ENCODE measurements at places on chromosomes 2 and 18.

GRCh38 chr2:77831060-77831459 lies 308.9 kb upstream of the LRRTM4 start:
- DNase-seq, result no peak

- DNase-seq, result no peak
Observed at GRCh38 chr2:163191372-163191771, 352.8 kb upstream of the KCNH7 start.

DNA sequence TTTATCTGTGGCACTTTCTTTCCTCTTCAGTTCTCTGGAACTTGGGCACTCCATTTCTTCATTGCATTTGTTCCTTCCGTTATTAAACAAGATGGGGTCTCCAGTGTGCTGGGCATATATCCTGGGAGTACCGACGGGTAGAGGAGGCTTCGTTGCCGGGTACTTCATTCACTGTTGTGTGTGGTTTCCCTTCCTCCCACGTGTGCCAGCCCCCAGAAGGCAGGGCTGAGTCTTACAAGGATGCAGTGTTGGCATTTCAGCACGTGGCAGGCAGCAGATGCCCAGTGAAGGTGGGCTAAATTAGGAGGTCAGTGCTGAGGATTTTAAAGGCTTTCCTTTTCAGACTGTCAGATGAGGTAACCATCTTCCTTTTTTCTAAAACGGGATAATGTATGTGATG lies 58.6 kb downstream of the MGAT5 start:
- DNase-seq, result no peak

GRCh38 chr2:11679486-11680181 lies 9.6 kb upstream of the NTSR2 start:
- DNase-seq, result no peak

GRCh38 chr2:65276609-65277008 lies 49.0 kb downstream of the ACTR2 start:
- no peak for DNase-seq

- DNase-seq, result no peak
Observed at GRCh38 chr2:230174466-230174865, 45.3 kb downstream of the SP110 start.

DNA sequence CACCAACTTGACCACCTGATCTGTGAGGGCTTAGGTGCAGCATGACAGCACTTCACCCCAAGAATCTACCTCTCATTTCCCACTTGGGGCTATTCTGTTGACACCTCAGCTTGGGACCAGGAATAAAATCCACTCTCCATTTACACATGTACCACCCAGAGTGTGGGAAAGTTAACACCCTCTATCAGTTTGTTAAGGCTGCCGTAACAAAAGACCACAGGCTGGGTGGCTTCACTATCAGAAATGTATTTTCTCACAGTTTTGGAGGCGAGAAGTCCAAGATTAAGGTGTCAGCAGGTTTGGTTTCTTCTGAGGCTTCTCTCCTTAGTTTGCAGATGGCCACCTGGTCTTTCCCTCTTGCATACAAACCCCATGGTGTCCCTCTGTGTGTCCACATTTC lies 277.7 kb upstream of the ERBB4 start:
- DNase-seq, result no peak

DNA sequence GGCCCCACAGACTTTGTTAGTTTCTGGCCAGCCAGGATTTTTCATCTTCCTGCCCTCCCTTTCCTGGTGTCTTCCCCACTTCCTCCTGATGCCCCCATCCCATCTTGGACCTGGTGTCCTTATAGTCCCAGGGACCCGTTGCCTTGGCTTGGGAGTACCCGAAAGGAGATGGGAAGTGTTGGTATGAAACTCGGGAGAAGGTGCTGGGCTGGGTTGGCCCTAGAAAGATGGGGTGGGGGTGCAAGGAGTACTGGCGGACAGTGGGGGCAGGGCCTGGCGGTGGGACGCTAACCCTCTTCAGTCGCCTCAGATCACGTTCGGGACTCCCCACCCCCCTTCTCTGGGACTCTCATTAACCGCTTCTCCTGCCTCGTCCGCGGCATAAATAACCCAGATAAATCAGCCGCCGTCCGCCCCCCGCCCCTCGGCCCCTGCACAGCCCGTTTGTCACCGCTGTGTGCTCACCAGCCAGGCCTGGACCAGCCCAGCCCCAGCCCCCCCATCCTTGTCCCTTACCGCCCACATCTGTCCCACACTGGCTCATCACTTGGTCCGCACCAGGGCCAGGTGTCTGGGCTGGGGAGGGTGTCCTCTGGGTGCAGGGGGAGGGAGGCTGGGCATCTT lies 3.7 kb upstream of the ASIC4 start:
- DNase-seq, result no peak

GRCh38 chr18:72541871-72542332 lies 2.2 kb downstream of the CBLN2 start:
- DNase-seq, result no peak

GRCh38 chr2:221747289-221747972 lies 175.3 kb upstream of the EPHA4 start:
- DNase-seq, result no peak

GRCh38 chr2:31888550-31888949 lies 122.3 kb downstream of the MEMO1 start:
- DNase-seq, result no peak

DNA sequence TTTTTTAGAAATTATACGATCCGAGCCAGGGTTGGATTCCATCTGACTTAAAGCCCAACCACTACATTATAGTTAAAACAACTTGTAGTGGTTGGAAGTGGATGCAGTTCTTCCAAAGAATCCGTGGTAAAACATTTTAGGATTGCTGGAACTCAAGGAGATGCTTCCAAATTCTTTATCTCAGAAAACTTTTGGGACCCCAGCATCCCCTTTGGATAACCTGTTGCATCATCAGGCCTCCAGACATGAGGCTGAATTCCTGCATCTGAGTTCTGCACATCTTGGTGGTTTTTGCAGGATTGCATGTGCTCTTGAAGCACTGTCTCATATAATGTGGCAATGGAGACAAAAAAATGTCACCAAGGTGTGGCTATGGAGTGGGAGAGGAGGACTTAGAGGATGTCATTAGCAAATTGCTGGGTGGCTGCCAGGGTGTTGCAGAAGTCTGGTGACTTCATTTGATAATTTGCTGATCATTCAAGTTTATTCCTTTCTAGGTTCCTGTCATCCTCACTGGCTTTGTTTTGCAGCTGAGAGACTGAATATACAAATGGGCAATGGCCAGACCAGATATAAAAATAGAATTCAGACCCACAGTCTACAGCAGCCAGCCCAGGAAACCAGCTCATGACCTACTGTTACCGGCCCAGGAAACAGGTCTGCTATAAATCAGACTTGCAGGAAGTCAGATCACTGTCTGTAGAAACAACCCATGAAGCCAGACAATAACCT lies 207.7 kb downstream of the BCL2 start:
- no peak for DNase-seq

DNA sequence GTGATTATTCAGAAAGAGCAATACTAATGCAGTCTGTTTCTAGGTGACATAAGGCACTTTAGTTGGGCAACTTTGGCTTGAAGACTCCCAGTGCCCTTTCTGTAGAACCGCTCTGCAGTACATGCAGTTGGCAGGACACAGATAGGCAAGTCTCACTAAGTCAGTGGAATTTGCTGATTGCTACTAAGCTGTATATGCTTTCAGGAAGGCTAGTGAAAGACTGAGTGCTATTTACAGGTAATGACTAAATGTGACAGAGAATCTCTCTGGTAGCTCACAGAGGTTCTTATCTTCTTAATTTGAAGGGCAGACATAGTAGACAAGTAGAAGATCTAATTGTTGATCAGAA lies 243.0 kb downstream of the WDPCP start:
- DNase-seq, result no peak

GRCh38 chr18:36297417-36298125 lies at the start of gene FHOD3:
Gene FHOD3, plus strand, starts transcription at chr18:36297713. Its CDS starts 123 bp downstream, at chr18:36297836.
- DNase-seq, result no peak

GRCh38 chr2:154140249-154141025 lies 268.7 kb downstream of the GALNT13 start:
- DNase-seq, result no peak

- DNase-seq, result no peak
Observed at GRCh38 chr2:217981084-217981730, 21.6 kb downstream of the TNS1 start.

- DNase-seq, result no peak
Observed at GRCh38 chr18:6731222-6731596, 1.7 kb downstream of the ARHGAP28 start.

DNA sequence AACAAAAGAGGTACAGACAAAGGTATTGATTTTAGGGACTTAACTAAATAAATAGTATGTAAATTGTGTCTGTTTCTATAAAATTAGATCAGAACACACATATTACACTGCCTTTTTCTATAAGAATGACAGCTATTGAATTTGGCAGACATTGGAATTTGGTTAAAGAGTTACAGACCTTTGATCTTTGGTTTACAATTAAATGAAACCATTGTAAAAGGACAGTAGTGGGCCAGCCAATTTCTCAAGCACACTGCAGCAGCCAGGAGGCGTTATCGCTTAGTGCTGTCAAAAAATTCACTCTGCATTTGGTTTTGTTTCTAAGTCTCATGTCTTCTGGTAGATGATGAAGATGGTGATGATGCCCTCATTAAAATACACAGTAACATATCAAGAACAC lies 175.9 kb downstream of the NR4A2 start:
- no peak for DNase-seq

- DNase-seq, result no peak
Observed at GRCh38 chr2:44883356-44883755, 58.1 kb upstream of the SIX3 start.

DNA sequence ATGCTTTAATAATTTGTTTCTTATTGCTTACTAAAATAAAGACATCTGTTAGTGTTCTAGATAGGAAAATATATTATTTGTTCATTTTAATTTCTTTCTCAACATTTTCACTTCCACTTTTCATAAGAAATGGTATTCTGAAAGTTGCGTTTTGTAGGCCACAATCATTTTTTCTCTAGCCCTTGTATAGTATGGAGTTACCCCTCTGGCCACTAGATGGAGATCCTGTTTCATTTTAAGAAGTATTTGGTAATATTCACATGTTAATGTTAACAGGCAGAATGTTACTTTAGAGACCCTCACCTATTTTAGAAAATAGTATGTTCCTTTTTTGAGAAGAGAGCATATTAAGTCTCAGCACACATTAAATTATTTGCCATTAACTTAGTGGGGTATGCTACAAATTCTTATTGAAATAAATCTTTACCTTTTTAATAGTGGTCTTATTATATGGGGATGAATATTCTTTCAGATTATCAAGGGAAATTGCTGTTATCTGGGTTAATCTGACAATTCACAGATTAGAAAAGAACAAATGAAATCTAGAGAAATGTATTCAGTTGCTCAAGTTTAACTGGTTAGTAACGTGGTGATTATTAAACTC lies 73.9 kb upstream of the TTC27 start:
- DNase-seq, result no peak

GRCh38 chr18:3874125-3874524 lies 424.2 kb downstream of the TGIF1 start:
- no peak for DNase-seq

DNA sequence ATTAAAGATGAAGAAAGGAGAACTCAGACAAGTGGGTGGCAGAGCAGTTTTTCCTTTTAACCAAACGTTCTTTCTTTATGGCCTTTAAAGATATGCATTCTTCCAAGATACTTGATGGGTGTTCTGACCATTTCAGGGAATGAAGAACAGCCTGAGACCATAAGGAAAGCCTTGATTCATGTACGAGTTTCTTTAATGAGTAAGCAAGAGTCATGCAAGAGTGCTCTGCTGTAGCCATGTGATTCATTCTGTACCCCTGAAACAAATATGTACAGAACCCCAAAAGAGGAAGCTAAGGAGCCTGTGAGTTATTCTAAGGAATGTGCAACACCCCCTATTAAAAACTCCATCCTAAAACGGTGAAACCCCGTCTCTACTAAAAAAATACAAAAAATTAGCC lies 372.8 kb downstream of the MTX2 start:
- DNase-seq, result no peak

DNA sequence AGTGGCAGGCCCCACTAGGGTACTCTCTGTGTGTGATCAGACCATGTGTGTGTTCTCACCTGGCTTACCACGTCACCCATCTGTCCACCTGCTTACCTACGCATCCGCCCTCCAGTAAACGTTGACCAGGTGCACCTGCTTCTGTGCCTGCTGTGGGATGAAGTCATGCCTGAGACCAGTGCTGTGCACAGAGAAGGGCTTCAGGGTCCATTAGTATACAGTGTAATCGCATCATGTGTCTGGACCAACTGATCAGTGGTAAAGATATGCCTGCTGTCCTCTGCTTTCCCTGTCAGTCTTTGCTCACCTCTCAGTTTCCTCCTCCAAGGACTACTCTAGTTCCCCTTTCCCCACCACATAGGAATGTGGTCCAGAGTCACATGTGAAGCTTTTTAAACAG lies 109.3 kb downstream of the FHOD3 start:
- DNase-seq, result no peak

DNA sequence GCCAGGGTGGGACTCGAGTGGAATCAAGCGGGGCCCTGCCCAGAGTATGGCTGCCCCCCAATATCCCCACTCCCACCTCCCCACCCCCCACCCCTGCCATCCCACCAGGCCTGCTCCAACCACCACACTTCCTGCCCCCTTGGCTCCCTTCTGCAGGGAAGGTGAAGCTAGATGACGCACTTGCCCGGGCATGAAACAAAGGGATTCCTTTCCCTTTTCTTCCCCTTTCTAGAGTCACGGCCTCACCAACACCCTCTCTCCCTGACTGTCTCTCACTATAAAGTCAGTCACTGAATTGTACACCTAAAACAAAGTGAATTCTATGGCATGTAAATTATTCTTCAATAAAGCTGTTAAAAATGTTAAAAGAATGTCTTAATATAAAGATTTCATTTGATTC lies 16.0 kb downstream of the ZBTB7C start:
- DNase-seq, result no peak

DNA sequence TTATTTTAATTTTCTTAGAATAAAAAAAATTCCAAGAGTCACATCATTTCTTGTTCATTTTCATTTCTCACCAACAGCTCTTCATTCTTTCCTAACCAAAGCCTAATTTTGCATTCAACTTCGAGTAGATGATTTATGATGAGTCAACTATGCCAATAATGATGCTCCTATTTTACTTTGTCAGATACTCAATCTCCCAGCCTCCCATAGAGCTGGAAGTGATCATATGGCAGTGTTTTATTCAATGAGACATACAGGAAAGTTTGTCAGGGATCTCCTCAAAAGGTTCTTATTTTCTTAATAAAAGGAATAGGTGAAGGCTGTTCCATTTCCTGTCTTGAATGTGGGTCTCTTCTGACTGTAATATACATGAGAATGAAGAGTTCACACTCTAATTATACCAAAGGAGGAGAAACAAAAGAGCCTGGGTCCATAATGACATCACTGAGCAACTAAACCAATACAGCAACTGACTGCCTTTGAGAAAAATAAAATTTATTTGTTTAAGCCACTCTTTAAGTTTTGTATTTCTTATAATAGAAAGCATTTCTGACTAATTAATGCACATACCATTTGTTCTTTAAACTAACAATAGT lies 231.2 kb upstream of the CYP26B1 start:
- no peak for DNase-seq

DNA sequence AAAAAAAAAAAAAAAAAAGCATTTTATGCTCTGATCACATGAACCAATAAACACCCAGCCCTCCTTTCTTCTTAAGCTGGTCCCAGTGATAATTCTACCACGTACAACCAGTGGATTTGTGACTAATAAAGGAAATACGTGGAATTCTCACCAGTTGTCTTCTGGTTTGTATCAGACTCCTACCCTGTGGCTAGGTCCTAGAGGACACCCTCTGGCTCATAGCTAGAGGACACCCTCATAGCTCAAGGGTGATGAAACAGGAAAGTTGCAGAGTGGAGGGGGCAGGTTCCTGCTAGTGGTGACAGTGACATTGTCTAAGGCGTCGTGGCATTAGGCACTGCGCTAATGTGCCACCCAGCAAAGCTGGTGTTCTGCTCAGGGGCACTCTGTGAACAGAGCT lies 167.8 kb downstream of the BCL11A start:
- no peak for DNase-seq
